ENCODE measurements at places on chromosomes 12 and 14. TPM values are rescaled to one million over a fixed set of nuclear protein-coding genes. Genes with fewer than 3 reads are reported as not detected.

CD163 gene
- not detected for total RNA-seq

CHST11 gene
- total RNA-seq, result 122 TPM

DIO2 gene
- total RNA-seq, result not detected

FBXO21 gene
- total RNA-seq, result 27.1 TPM

AICDA gene
- total RNA-seq, result 0.17 TPM

ACOT4 gene
- total RNA-seq, result 0.61 TPM

GDF3 gene
- total RNA-seq, result not detected

GOLGA5 gene
- 23.9 TPM for total RNA-seq
